ENCODE measurements at places on chromosomes 7 and 10.

DNA sequence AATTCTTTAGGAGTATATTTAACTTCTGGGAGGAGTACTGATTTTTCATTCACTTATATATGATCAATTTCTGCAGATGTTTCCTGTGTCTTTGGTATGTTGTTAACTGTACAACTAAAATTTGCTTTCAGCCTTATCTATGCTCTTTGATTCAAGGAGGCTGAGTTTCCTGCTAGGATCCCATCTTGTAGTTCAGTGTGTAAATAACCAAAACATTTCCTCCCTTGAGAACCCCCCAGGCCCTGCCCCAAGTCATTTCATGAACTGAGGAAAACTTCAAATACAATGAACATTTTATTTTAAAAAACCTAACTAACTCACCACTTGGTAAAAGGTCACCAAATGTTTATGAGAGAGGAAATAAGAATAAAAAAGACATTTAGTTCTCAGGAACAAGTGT lies 55.5 kb downstream of the VWA2 start:
- DNase-seq = no peak

DNA sequence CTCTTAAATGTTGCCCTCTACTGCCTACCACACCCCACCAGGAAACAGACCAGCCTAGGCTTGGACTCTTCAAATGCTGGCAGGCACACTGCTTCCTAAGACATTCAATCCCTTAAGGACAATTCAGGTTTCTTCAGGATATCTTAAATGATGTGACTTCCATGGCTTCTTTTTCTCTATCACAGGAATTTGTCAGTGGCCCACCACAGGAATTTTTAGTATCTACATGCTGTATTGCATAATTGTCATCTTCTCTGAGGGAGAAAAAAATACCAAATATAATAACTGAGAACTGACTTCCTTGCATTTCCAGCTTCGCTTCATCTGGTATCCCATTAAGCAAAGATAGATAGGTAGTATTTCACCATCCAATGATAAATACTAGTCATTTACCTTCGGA lies 129.3 kb downstream of the WNT2 start:
- DNase-seq = no peak

GRCh38 chr7:140646931-140647647 lies 6.5 kb upstream of the DENND2A start:
- DNase-seq = peak; percentile 54

- no peak for DNase-seq
Observed at GRCh38 chr7:33458581-33458980, 329.2 kb downstream of the BBS9 start.

DNA sequence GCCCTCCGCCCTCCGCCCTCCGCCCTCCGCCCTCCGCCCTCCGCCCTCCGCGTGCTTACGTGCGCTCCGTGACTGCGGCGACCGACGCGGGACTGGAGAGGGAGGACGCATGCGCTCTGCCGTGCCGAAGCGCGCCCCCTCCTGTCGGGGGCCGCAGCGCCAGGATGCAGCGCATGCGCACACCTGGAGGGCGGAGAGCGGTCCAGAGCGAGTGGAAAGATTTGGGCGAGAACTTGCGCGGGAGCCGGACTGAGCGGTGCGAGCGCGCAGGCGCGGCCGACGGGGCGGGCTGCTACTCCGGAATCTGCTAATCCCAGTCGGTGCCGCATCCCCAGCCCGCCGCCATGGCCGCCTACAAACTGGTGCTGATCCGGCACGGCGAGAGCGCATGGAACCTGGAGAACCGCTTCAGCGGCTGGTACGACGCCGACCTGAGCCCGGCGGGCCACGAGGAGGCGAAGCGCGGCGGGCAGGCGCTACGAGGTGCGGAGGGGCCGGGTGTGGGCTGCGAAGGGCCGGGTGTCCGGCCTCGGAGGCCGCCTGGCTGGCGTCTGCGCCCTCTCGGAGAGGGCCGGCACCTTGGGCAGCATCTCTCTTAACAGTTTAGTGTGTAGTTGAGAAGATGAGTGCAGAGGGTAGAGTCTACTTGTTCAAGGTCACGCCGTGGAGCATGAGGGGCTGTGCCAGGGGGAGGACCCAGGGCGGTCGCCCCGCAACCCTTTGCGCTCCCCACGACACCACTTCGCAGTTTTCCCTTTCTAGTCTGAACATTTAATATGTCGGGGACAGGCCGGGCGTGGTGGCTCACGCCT lies at the start of gene PGAM1:
Gene PGAM1 (plus strand): TSS at position 228 of the 812 bp plus-strand sequence. CDS start 117 bp downstream, at position 345.
- DNase-seq = peak; percentile 96

DNA sequence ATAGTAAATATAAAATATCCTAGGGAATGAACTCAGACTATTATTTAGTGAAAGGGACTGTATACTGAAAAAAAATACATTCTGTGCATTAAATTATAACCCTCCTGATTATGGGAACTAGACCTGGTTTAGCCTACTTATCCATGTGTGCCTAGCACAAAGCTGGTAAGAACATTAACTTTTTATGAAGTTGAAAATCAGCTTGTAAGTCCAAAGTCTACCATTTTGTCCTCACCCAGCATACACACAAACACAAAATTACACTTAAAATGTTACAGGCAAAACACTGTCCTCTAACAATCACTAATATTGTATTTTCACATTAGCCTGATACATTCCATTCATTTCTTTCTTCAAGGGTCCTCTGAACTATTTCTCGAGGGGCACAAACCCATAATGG lies 19.9 kb upstream of the NEBL start:
- no peak for DNase-seq

DNA sequence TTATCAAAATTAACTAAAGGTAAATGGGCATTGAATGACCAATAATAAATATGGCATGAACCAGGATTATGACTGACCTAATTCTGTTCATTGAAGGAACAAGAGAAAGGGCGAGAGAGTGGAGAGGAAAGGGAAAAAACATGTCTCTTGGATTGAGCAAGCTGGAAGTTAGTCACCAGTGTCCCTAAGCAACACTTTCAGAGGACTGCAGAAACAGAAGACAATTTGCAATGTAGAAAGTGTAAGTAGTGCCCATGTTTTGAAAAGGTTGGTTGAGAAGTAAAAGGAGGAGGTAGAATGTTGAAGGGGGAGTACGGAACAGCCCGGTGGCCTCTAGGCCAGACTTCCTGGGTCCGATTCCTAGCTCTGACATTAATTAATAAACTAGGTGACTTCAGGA lies 94.6 kb downstream of the FAS start:
- DNase-seq = no peak

- DNase-seq = no peak
Observed at GRCh38 chr7:26447116-26447515, 155.5 kb downstream of the SNX10 start.

DNA sequence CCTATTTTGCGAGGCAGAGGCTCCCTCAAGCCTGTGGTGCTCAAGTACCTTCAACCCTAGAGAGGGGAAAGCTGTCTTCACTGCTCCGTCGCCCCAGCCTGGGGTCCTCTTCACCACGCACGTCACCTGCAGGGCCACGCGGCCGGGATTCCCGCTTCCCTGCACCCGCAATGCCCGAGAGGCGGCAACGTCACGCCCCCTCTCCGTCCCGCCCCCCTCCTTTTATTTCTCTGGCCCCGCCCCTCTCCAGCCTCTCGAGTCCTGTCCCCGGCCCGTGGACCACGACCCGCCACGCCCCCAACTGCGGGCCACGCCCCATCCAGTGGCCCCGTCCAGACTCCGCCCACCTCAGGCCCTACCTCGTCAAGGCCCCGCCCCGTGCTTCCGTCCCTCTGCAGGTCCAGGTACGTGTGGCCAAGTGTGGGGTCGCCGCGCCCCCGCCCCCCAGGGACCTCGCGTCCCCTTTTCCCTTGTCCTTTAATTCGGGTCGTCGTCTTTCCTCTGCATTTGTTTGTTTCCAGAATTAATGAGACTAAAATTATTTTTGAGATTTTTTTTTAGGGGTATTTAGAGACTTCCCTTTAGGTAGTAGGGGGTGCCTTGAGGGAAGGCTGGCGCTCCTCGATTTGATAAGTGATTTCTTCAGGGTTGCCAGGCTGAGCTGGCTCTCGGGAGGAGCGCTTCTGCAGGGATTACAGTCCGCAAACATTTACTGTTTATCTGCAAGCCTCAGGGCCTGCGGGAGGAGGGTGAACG lies 69.8 kb upstream of the BAIAP2L1 start:
- DNase-seq = no peak

- no peak for DNase-seq
Observed at GRCh38 chr7:32415936-32416335, 74.2 kb downstream of the LSM5 start.

DNA sequence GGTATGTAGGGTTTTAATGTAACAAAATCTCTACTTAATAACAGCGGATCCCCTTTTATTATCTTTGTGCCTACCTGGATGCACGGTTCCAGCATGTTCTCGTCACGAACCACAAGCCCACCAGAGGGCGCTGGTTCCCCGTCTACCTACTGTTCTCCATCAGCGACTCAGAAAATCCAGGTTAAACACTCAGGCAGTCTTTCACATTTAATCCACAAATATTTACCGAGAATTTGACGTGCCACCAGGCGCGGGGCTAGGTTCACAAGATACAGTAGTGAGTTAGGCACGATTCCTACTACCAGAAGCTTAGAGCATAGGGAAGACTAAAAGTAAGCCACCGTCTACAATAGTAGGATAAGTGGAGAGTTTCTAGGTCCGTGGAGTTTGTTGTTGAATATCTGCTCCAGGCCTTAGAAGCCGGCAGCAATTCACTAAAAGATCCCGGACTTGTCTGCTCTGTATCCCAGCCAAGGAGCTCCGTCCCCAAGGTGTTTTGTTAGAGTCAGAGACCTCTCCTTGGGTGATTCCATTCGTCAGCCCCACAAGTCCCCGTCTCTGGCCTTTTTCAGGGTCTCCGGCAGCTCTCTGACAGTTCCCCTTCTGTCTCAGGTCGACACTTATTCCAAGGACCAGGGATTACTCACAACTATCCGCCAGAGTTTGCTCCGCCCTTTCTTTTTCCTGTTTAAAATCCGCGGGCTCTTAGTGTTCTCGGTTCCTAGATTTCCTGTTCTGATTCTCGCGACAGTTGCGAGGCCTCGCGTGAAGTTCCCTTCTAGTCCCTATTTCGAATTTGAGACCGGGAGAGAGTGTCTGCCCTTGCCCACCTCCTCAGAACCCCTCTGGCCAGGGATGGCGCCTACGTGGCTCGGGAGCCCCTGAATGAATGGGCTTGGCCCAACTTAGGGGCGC lies 1.5 kb upstream of the KAZALD1 start:
- peak; percentile 95 for DNase-seq

DNA sequence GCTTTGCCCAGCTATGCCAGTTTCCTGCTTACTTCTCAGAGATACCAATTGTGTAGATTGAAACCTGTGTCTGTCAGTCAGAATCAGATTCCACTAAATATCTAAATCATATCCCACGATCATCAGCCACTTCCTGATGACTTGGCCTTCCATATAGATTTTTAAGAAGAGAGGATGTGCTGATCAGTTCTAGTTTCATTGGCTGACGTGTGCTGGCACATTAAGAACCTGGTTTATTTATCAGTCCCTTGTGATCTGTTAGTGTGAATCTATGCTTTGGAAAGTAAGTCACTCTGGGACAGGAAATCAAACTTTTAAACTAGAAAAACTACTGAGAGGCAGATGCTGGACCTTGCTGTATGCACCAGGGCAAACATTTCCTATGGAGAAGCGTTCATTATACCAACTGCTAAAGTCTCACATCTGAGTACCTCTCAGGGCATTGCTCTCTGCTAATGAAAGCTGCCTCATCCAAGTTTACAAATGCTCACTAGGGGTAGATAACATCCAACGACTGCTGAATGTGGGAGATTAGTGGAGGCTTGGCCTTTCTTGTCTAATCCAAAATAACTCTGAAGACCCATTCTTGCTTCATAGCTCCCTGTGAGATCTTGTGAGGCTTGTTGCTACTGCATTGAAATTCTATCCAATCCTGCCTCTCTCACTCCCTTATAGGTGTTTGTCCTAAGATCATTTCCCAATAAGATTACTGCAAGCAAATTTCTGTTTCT lies 109.1 kb downstream of the ARL4A start:
- no peak for DNase-seq

GRCh38 chr7:101306307-101306706 lies 15.3 kb downstream of the IFT22 start:
- DNase-seq = no peak

GRCh38 chr10:33164060-33164709 lies 170.3 kb downstream of the NRP1 start:
- no peak for DNase-seq

DNA sequence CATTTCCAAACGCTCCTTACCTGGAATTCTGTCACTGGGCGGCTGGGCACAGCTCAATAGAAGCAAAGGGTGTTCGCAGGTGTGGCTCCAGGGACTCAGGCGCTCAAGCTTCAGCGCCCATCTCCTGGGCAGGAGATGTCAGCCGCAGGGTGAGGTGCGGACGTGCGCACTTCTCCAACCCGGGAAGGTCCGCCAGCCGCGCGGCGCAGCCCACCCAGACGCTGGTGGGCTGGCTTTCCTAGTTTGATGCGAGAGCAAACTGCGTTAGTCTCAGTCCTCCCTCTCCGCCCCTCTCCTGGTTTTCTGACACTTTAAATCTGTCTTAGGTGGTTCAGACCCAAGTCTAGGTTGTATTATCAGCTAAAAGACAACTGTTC lies 267 bp downstream of the CALCR start:
- no peak for DNase-seq

DNA sequence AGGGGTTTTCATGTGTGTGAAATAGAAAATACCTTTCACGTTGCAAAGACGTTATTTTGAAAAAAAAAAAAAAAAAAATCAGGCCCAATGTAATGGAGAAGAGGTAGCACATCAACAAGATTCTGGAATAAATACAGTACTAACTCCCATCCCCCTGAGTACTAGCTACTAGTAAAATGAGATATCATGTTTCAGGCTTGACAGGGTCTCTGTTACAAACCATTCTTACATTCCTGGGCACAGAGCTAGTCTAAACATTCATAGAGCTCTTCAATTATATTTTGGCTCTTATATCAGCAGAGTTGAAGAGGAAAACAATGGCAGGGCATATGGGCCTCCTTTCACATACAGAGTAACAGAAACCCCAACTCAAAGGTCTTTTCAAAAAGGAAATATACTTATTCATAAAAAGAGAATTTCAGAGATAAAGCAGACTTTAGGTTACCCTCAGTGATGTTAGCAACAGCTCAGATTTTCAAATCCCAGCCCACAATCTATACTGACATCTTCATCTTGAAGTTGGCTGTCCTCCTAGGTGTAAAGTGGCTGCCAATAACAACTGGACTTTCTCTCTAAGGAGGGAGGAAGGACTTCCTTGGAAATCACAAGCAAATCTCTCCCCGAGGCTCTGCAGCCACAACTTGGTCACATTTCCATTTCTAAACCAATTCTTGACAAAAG lies 18.6 kb downstream of the C7orf33 start:
- DNase-seq = no peak

DNA sequence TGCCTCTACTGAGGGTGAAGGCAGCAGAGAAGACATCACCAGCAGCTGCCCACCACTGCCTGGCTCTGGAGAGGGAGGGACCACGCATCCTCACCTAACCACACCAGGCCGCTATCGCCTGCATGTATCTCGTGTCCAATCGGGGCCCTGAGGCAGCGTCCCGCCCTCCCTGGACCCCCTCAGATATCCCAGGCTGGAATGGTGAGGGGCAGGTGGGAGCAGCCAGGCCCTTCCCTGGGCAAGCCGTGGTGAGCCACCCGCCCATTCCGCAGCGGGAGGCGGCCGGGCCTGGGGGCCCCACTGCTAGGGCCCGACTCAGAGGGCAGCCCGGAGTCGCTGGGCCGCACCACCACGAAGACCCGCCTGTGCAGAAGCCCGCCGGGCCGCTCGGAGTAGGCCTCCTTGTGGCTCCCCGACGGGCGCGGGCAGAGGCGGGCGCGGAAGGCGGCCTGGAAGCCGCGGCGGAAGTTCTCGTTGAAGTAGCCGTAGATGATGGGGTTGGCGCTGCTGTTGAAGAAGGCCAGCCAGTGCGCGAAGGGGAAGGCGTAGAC lies 21.6 kb upstream of the PPA1 start:
- no peak for DNase-seq

GRCh38 chr10:96720422-96721206 lies at the start of gene PIK3AP1:
Gene PIK3AP1 (minus strand): TSS chr10:96720514. CDS start chr10:96720394, 120 bp downstream.
- no peak for DNase-seq

Data from suprapubic skin (tissue), 4 donors.